Endothelial cell (in vitro differentiated cells): ENCODE measurements at places on chromosomes 3 and 15.

DNA sequence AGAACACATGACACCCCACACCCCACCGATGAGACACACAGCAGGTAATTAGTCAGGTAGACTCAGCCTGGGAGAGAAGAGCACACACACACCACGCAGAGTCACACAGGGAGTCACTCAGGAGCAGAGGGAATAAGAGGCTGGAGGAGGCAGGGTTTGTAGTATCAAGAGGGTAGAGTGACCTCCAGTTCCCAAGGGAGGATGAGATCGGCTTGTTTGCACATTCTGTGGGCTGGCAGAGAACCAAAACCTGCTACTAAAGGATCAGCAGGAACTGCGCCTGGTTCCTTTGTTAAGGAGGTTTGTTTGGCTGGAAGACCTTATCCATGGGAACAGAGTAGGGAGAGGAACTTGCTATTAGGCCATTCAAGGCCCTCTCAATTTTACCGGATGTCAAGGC, 281.4 kb upstream of the SLCO3A1 start:
- DNase-seq = no peak

DNA sequence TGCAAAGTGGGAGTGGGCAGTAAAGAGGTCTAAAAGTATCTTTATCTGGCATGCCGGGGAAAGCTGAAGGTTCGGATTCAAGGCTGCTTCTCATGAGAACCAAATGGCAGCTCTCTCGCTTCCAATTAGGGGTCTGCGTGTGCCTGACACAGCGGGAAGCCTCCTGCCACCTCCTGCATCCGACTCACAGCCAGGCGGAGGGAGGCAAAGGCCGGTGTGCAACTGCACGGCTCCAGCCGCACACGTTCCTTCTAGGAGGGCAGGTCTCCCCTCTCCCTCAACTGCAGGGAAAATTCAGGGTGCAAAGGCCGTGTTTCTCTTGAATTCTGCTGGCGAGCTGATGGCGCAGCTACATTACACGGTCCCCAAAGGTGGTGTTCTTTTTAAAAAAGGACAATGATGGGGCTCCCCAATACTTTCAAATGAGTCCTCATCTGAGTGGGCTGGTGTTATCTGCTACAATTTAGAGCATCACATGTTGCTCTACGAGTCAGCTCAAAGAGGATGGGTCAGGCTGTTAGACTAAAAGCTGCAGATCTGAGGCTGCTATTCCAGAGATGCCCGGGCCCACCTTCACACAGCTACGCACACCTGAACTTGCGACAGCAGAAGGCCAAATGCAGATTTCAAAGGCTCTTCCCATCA, 226.6 kb downstream of the ADAMTS17 start:
- no peak for DNase-seq

DNA sequence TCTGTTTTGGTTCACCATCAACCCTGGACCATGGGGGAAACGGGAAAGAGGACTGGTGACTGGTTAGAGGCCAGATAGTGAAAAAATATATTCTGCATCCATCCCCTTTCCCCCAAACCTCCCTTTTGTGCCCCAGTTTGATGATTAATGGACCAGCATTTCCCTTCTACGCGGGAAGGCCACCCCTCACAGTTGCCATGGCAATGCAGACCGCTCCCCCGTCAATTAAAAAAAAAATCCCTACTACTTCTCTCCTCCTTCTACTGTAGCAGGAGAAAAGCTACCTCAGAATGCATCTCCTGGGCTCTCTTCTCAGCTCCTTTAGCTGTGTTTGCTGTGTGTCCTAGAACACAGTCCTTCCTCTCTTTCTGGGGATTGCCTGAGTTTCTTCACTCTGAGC, 4.0 kb downstream of the BAHD1 start:
- DNase-seq = no peak

DNA sequence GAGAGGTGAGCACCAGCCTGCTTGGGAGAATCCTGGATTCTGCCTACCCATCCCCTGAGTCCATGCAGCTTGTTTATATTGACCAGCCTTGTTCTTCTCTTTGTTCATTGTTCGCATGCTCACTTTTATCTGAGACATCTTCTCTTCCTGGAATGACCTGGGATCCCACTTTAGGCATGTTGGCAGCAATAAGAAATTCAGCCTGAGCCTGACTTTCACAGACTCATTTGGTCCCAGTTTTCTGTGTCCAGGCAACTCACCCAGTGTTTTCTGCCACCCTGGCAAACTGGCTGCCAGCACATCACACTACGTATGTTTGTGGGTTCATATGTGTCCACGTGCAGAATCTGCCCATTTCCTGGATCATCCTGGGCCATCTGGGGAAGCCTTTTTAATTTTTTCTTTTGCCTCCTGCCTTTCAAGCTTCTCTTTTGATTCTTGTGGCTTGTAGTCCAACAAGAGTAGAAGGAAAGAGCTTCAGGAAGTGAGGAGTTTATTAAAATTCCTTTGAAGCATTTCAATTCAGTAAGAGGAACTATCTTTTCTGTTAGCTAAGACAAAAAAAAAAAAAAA, 199.9 kb downstream of the FNDC3B start:
- DNase-seq = no peak

GRCh38 chr15:51735228-51736010, 2.0 kb downstream of the LYSMD2 start:
- DNase-seq = no peak

DNA sequence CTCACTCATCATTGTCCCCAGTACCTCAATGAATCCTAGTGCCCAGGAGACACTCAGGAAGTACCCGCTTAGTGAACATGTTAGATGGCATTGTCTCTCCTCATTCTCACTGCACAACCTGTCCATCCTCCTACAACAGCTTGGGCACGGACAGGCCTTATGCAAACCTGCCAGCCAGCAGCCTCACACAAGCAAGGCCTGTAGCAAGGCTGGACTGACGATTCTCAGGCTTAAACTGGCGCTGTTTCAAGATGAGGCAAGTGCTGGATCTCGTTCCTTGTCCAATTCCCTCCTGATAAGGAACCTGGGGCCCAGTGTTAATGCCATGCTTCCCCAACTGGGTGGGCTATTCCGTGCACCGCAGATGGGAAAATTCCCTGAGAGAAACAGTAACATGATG, 59.0 kb downstream of the CDCP1 start:
- DNase-seq = no peak

DNA sequence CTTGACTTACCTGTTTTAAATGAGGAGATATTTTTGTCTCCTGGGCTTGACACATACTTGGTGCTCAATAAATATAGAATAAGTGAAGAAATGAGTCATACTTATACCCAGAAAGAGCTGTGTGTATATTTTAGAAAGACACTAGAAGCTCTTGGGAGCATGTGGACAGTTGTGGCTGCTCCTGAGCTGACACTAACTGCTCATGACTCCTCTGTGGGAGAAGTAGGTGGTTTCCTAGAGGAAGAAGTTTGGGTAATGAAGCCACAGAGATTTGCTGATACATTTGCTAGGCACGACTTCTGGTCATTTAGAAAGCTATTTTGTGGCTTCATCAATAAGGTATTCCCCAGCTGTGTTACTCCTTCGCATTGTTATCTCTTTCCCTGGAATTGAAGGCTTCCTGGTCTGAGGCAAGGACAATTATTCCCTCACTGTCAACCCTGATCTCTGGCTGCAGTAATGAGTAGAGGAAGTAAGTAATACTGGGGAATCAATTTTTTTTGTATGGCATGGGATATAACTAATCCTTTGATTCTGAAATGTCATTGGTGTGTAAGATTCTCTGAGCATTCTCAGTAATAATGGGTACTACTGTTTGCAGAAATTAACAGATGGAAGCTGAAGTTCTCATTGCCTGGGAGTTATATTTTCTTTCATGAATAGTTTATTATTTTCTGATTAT, 79.6 kb upstream of the DCBLD2 start:
- no peak for DNase-seq

- DNase-seq = no peak
These were observed 222.2 kb downstream of the THRB start for GRCh38 chr3:24272408-24272807.

DNA sequence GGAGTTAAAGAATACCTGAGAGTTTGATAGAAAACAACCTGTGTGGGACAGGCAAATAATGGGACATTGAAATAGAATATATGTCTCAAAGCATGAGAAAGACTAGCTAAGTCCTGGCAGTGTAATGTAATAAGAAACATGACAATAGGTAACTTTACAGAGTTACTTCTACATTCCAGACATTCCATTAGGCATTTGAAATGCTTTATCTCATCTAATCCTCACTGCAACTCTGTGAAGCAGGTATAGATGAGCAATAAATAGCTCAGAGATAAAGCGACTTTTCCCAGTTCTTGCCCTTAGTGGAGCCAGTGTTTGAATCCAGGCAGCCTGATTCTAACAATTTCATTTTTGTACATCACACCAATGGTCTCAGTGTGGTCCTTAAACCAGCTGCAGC, 76.8 kb downstream of the CPNE4 start:
- DNase-seq = no peak

- no peak for DNase-seq
These were observed 62.8 kb downstream of the SYNM start for GRCh38 chr15:99167640-99168039.

- DNase-seq = no peak
These were observed 64.5 kb upstream of the CTSH start for GRCh38 chr15:79009379-79009778.

DNA sequence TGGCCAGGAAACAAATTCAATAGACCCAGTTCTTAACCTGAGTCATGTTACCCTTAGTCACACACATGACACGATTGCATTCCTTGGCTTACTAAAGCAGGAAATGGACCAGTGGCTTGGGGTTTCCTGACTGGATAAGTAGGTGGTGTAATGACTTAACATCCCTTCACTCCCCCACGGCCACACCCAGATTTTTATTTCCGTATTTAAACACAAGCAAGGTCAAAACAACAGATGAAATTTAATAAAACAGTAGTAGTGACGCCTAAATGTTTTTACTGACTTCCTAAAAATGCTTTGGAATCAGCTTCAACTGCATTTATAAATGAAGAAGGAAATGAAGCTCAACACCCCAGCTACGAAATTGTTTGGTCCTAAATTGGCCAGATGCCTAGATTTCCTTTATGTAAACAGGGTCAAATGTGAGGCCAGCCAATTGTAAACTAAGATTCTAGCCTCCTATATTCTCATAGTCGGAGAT, 324.3 kb downstream of the CHST2 start:
- DNase-seq = no peak
